Naive thymus-derived CD4-positive, alpha-beta T cell (primary cell): ENCODE measurements at places on chromosomes 11 and 22. TPM values are rescaled to one million over a fixed set of nuclear protein-coding genes. Genes with fewer than 3 reads are reported as not detected.

DNA sequence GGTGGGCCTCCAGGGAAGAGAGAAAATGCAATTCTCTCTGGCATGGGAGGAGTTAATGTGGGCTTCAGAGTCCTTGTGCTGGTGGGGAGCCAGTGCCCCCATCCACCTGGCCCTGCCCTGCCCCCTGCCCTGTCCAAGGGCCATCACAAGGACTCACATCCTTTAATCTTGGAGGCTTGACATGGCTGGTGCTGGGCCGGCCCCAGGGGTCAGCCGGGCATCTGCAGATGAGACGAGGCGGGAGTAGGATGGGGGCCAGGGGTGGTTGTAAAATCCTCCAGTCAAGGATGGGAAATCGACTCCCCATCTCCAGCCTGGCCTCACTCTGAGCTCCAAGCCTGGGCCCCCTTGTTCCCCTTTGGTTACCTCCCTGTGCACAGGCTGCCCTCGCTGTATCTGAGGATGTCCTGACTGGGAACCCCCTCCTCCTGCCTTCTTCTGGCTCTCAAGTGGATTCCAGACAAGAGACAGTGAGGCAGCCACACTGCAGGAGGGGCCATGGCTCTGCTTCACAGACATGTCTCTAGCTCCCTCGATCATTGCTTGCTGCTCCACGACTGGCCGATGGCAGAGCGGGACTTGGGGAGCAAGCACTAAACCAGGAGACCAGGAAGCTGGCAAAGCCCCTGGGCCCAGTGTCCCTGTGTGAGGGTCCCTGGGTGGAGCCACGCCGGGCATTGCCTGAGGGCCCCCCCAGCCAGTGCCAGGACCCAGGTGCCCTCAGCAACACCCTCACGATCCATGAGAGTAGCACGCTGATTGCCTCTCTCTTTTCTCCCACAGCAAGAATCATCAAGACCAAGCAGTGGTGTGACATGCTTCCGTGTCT lies 1120.5 kb downstream of the BRD1 start:
- DNase-seq, result no peak

DNA sequence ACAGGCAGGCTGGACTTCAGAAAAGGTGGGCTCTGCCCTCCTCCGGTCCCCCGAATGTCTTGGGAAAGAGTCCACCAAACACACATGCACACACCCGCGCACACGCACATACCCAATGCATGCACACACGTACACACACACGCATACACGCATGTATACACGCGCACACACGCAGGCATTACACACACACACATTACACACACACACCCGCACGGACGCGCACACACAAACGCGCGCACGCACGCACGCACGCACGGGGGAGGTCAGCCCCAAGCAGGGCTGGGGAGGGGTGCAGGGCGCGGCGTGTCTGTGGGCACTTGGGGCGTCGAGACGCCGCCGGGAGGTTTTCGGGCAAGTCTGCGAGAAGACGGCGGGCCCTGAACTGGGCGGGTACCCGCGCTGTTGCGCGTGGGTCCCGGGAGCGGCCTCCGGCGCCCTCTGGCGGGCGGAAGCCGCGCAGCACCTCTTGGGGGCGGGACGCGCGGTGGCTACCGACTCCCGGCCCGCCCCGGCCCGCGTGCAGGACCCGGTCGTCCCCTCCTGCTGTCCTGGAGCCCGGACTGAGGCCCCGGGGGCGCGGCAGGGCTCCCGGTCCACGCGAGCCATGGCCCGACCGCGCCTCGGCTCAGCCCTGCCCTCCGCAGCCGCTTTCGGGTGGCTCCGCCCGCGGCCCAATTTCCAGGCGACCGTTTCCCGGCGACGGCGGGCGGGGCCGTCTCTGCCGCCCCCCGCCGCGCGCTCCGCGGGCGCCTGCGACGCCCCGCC lies 3.6 kb downstream of the SEPTIN5 start:
- peak; percentile 88 for DNase-seq

DNA sequence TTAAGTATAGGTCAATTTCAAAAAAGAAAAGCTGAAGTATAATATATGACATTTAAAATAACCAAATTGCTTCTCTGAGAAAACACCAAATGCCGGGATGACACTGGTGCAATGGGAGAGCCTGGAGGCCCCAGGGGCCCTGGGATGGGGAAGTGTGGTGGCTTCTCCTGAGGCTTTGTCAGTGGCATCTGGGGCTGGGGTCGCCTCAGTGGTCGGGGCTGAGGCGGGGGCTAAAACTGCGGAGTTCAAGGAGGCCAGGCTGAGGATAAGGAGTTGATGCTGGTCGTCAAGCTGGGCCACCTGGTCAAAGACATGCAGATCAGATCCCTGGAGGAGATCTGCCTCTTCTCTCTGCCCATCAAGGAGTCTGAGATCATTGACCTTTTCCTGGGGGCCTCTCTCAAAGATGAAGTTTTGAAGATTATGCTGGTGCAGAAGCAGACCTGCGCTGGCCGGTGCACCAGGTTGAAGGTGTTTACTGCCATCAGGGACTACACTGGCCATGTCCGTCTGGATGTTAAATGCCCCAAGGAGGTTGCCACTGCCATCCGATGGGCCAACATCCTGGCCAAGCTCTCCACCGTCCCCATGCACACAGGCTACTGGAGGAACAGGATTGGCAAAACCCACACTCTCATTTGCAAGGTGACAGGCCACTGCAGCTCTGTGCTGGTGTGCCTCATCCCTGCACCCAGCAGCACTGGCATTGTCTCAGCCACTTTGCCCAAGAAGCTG lies 660.1 kb upstream of the CCDC179 start:
- no peak for DNase-seq

- DNase-seq, result no peak
Measured at GRCh38 chr11:103862802-103863174, 173.7 kb upstream of the DDI1 start.

GRCh38 chr11:7645206-7645605 lies 28.1 kb downstream of the CYB5R2 start:
- no peak for DNase-seq

- DNase-seq, result no peak
Measured at GRCh38 chr22:18070041-18070440, 7.7 kb upstream of the PEX26 start.

DNA sequence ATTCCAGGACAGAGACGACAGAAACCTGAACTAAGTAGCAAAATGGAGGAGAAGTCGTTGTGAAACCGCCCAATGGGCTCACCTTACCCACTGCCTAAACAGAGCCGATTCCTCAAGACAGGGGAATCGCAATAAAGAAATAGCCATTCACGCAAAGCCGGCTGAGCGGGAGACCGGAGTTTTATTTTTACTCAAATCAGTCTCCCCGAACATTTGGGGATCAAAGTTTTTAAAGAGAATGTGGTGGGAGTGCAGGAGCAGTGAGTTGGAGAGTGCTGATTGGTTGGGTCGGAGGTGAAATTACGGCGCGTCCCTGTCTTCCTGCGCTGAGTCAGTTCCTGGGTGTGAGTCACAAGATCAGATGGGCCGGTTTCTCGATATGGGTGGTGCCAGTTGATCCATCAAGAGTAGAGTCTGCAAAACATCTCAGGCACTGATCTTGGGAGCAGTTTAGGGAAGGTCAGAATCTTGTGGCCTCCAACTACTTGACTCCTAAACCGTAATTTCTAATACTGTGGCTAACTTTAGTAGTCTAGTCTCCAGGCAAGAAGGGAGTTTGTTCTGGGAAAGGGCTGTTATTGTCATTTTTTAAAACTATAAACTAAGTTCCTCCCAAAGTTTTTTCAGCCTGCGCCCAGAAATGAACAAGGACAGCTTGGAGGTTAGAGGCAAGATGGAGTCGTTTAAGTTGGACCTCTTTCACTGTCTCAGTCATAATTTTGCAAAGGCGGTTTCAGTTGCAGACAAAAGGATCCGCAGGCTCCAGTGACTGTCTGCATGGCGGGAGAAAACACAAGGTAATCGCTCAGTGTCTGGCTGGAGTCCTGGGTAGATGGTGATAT lies 34.1 kb downstream of the OR4D9 start:
- no peak for DNase-seq

- DNase-seq, result no peak
Measured at GRCh38 chr11:63914896-63915691, 1.9 kb downstream of the RCOR2 start.

DNA sequence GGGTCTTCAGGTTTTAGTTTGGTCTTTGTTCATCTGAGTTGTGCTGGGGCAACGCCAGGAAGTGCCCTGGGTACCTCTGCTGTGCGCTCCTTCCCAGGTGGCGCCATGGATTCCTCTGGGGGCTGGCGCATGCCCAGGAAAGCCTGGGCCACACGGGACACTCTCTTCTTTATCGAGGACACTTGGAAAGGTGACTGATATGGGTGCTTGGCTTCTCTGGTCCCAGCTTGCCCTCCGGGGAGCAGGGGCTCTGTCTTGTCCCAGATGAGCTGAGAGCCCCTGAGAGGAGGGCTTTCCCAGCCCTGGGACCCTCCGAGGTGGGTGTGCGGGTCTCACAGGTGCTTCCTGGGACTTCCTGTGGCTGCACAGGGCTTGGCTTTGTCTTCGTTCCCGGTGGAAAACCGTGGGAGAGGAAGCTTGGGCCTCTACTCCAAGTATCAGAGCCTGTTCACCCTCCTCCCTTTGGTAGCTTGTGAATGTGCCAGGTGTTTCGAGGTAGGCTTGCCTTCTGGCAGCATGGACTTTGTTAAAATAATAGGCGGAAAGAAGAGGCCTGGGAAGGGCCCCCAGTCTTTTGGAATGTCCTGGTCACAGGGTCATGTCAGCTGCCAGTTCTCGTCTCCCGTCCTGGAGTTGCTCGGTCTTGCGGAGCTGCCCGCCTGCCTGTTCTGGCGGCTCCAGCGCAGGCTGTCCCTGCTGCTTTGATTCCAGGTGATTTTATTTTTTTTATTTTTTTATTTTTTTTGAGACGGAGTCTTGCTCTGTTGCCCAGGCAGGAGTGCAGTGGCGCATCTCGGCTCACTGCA lies 10.1 kb upstream of the NEAT1 start:
- DNase-seq, result no peak

DNA sequence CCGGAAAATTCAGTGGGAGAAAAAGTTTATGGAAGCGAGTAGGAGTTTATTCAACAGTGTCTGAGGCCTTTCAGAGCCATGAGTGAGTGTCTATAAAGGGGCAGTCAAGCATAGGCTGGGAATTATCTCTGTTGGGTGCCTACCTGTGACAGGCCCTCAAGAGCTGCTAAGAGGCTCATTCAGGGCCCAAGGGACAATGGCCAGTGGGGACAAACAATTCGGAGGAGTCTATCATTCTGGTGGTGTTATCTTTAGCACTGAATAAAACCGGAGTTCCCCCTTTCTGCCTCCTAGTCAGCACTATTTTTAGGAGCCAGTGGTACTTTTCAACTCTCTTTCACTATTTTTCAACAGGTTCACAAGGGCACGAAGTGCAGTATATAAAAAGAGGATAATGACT lies 89.5 kb upstream of the HTATIP2 start:
- DNase-seq, result no peak

The LRRN4CL gene
- polyA plus RNA-seq, result not detected

The GTF2H1 gene
- 39.3 TPM for polyA plus RNA-seq

The ACR gene
- not detected for polyA plus RNA-seq

The KIRREL3 gene
- not detected for polyA plus RNA-seq

The TMEM225 gene
- not detected for polyA plus RNA-seq
